ENCODE measurements at places on chromosomes 6 and 20.

DNA sequence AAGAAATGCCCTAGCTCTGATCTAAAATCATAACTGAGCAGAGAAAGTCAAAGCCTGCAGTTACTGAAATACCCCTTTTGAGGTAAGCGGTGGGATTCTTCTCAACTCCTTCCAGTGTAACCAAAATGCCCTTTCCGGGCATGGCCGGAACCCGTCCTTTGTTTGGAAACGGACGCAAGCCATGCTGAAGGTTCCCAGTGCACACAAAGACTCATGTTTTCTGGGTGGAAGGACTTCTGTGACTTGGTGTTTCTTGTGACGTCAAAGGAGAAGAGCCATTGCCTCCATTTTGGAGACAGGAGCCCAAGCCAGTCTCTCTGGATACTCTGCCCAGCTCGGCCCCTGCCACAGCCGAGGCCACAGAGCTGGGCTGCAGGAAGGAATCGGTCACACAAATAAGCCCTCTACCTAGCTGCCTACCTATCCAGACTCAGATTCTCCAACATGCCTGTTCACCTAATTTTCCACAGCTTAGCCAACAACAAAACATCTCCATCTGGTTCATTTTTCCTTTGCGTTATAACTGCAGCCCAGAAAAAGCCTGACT, 182.8 kb downstream of the TBXT start:
- DNase-seq: no peak

- DNase-seq: no peak
These were observed 476.2 kb downstream of the MMUT start for GRCh38 chr6:48986845-48987244.

DNA sequence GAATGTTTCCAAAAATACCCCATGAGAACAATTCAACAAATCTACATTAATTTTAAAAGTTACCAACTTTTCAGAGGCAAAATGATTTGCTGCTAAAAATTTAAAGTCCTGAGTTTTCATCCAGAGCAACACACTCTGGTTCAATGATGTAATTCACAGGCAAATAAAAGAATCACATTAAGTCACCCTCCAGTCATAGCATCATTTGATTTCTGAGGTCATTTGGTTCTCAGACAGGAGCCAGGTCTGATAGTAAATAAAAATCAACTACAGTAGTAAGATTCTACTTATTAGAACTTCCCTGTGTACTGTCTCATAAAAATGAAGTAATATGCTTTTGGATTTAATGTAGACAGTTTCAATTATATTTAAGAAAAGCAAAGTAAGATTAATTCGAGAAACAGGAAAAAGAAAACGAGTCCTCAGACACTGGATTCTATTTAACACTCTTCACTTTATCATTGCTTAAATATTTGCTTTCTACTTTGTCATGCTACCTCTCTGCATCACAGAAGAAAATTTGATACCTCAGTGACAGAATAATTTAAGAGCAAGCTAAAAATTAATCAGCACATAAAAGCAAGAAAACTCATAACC, 25.8 kb downstream of the MAP7 start:
- DNase-seq: no peak

GRCh38 chr20:9280666-9281065, 211.8 kb downstream of the PLCB4 start:
- no peak for DNase-seq

GRCh38 chr6:163302747-163303146, 111.8 kb upstream of the QKI start:
- DNase-seq: no peak

DNA sequence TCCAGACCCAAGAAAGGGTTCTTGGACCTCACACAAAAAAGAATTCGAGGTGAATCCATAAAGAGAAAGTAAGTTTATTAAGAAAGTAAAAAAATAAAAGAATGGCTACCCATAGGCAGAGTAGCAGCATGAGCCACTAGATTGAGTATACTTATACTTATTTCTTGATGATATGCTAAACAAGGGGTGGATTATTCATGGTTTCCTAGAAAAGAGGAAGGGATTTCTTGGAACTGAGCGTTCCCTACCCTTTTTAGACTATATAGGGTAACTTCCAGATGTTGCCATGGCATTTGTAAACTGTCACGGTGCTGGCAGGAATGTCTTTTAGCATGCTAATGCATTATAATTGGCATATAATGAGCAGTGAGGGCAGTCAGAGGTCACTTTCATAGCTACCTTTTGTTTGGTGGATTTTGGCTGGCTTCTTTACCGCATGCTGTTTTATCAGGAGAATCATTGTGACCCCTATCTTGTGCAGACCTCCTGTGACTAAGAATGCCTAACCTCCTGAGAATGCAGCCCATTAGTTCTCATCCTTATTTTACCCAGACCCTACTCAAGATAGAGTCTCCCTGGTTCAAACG, 44.3 kb downstream of the TENT5A start:
- DNase-seq: no peak

DNA sequence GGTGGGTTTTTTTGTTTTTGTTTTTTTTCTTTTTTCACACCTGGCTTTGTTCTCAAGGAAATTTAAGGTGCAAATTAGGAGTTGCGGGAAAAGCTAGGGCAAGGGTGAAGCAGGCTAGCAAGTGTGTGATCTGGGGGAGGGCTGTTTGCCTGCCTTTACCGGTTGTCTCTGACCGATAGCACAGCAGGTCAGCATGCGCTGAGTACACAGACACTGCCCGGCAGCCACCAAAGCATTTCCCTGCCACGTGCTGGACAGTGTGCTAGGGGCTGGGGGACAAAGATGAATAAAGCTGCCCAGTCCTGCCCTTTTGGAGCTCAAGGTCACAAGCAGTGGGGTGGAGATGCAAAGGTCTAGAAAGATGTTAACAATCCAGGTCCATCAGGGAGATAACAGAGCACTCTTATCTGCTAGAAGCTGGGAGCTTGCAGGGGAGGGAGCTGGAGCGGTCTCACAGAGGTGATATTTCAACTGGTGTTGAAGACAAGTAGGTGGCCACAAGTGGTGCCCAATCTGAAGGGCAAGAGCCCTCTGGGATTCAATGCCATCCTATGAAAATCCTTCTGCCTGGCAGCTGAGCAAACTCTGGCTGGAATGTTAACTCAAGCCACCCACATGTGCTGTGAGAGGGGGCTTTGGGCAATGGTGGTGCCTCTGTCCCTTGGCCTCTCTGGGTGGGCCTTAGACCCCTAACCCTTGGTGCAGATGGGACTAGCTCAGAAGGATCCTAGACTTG, 24.5 kb downstream of the TTBK1 start:
- DNase-seq: no peak

DNA sequence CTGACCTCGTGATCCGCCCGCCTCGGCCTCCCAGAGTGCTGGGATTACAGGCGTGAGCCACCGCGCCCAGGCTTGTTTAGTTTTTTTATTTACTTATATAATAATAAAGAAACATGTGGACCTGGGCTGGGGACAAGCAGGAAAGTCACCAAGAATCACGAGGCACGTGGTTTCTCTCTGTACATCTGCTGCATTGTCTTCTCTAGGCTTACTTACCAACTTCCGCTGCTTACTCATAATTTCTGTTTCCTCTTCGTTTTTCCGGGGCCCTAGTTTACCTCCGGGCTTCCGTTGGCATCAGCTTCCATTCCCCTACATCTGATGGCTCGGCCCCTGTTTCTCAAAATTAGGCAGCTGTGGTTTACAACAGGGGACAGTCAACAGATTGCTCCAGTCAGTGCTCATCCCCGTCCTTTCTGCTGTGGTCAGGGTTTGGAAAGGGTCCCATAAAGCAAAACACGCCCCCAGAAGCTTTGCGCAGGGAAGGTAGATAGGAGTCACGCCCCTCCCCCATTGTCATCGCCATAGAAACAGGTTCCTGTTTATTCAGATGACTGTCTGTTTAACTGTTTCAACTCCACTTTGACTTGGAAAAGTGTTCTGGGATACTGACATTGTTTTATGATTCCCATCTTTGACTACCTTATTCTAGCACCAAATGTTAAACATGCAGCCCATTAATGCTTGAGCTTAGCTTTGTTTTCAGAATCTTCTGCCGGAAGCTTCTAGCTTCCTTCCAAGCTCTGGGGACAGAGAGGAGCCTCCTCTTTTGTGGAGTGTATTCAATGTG, 31.9 kb upstream of the TXLNB start:
- no peak for DNase-seq

- no peak for DNase-seq
These were observed 20.5 kb downstream of the SPAG4 start for GRCh38 chr20:35636095-35636494.

DNA sequence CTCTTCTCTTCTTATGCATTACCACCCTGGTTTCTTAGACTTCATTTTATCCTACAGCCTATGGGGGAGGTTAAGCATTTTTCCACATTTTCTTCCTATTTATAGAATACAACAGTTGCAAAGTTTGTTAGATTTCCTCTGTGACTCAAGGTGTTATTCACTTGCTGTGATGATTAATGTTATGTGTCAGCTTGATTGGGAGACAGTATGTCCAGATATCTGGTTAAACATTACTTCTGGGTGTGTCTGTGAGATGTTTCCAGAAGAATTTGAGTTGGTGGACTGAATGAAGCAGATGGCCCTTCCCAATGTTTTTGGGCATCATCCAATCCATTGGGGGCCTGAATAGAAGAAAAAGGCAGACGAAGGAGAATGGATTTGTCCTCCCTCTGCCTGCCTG, 131.3 kb downstream of the C6orf118 start:
- DNase-seq: no peak

DNA sequence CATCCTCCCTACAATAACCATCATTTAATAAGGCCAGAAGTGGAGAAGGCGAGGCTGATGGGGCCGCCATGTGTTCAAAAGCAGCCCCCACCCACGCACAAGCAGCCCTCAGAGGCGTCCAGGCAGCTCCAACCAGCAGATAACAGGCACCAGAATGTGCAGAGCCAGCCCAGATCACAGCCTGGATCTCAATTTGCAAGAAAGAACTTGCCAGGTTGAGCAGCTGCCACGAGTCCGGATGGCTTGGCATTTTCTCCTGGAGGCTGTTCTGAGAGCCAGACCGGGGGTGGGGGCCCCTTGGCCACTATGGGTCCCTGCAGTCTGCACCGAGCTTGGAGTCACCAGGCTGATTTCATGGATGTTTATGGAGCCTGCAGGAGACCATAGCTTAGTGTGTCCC, 338.1 kb downstream of the PREX1 start:
- DNase-seq: no peak

- no peak for DNase-seq
These were observed 5.9 kb upstream of the PTPN1 start for GRCh38 chr20:50504231-50504823.

- DNase-seq: no peak
These were observed 21.6 kb downstream of the KCNB1 start for GRCh38 chr20:49460916-49461315.

DNA sequence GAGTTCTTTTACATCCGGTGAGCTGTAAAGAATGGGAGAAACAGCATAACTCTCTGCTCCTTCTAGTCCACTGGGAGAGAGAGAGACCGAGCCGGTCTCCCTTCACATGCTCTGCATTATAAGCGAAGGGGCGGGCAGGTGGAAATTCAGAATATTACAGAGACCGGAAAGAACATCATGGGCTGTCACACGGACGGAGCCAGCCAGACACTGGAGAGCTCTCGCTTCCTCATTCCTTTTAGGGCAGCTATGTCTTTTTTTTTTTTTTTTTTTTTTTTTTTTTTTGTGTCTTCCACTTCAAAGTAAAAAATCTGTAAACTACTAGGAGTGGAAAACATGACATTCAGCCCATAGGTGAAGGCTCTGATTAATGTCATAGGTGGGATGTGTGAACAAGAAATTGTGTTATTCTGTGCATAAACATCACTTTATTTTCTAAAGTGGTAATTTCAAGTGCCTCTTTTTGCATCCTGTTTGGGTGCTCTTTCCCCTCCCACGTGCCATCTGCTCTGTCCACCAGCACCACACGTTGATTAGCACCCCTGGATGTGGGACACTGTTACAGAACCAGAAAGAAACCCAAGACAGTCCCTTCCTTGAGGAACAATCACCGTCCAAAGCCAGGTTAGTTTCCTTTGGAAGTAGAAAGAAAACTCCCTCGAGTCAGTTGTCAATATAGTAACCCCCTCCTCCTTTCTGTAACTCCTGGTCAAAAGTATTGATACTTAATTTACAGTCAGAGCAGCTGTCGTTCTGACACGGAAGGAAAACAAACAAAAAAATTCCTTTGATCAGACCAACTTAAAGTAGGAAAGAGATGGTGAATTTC, at the start of gene TAGAP:
Gene TAGAP (minus strand): TSS at position 93 of the 829 bp plus-strand sequence. CDS start 845 bp downstream, outside the sequence.
- no peak for DNase-seq

GRCh38 chr6:28789553-28790083, 134.2 kb downstream of the TRIM27 start:
- no peak for DNase-seq

DNA sequence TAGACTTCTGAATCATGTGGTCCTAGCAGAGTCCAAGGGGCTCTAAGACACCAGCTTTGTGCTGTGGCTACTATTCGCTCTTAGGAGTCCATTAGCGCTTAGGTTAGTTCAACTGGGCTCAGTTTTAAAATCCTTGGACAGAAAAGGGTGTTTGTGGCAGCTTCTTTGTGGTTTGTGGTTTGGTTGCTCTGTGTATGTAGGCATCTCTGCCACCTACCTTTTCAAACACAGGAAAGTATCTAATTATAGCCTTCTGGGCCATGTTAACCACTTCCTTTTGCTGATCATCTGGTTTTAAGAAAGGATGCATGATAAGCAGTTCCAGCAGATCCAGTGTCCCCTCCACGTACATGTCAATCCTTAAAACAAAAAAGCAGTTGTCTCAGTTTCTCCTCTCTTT, 10.8 kb downstream of the GSTA4 start:
- no peak for DNase-seq

GRCh38 chr6:100163035-100163434, 169.0 kb upstream of the MCHR2 start:
- DNase-seq: no peak

DNA sequence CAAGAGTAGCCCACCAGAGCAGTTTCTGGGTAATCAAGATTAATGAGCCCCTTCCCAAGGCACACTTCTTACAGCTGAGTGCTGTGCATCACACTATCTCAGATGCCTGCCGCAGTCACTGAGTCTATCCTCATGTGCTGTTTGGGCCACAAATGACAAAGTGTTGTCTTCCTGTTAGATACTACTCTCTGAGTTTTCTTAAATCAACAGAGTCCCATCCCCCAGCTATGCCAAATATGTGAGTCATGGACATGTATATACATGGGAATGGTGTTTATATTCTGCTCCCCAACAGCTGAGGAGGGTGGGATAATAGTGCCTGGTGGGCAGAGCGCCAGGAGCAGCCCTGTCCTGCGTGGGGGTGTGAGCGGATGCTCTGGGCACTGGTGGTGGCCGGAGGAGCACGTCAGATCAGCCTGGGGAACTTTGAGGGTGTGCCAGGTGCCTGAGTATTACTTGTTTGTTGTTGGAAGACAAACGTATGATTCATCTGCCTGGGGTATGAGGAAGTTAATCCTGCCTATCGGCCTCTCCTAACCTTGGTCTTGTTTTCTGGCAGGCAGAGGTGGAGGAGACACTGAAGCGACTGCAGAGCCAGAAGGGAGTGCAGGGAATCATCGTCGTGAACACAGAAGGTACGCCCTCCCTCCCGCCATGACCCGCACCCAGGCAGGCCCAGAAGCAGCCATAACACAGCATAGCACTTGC, 9.6 kb downstream of the DYNLRB1 start:
- DNase-seq: no peak

- DNase-seq: no peak
These were observed 169.2 kb upstream of the MANEA start for GRCh38 chr6:95408111-95408510.

GRCh38 chr20:13913131-13913530, 77.3 kb downstream of the SEL1L2 start:
- DNase-seq: no peak

- no peak for DNase-seq
These were observed 146.0 kb upstream of the SCGN start for GRCh38 chr6:25506020-25506419.

- no peak for DNase-seq
These were observed 55.9 kb downstream of the STXBP5 start for GRCh38 chr6:147260091-147260490.

All from NCI-H2107 (cell line).